Muscle of leg (tissue), 16 donors: ENCODE measurements at places on chromosomes 5 and 9.

DNA sequence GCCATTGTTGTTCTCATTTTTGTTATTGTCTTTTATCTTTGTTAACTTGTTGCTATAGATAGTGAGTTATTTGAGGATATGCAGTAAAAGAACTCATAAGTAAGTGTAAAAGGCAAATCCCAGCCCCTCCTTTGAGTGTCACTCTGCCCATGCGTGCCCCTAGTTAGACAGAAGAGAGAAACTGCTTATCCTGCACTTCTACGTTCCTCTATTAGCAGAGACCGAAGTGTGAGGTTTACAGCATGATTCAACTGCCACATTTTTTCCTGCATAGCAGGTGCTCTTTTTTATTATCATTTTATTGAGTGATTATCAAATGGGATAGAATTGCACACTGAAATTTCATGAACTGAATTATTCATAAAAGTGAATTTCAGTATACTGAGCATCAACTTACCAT is 12.0 kb upstream of the DNAH5 start:
- DNase-seq, result no peak

DNA sequence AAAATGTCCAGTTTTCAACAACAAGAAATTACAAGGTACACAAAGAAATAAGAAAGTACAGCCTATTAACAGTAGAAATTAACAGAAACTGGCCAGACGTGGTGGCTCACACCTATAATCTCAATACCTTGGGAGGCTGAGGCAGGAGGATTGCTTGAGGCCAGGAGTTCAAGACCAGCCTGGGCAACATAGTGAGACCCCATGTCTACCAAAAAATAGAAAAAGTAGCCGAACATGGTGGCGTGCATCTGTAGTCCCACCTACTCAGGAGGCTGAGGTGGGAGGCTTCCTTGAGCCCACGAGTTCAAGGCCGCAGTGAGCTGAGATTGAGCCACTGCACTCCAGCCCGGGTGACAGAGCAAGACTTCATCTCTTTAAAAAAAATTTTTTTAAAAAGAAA is 41.5 kb upstream of the FSD1L start:
- DNase-seq, result no peak

DNA sequence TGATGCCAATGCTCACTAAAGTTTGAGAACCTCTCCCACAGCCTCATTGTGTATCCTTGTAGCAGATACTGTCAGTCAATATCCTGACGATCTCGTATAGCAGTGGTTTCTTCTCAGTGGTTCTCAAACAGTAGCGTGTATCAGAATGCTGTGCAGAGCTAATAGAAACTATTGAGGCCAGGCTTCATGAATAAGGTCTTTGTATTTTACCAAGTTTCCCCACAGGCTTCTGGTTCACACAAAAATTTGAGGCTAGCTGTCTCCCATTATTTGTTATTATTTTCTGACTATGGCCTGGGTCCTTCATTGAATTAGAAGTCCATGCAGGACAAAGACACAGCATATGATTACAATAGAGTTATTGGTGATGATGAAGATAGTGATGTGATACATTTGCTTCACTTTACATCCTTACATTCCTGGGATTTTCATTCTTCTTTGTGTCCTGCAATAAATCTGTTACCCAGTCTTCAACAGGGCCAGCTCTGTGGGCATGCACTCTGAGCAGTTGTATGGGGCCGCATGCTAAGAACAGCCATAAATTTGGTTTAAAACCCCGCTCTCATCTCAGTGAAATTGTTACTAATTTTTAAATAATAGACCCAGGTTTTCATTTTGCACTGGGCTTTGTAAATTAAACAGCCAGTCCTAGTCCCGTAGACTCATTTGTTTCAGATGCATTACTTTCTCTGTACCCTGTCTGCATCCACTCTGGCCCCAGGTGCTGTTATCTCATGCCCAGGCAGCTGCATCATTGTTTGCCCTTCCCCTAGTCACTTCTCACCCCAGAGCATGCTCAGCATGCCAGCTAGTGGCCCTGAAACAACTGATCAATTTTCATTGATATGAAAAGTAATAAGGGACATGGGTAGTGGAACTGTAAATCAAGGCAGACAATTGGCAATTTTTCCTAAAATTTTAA is 199.9 kb upstream of the PIK3R1 start:
- no peak for DNase-seq

DNA sequence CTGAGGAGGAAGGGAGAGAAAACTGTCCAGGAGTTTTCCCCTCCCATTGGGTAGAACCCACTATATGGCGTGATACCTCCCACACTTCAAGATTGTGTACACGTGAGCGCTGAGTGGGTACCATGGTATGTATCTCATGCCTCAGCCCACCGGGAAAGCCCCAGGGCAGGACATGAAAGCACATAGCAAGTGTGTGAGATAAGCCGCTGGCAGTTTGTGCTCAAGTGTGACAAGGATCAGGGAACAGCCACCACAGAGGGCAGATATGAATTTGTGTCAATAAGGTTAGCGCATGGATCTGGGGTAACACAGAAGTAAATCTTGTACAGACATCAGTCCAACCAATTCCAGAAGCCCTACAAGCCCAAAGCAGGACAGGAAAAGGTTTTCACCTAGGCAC is 42.6 kb upstream of the NAA35 start:
- DNase-seq, result no peak

DNA sequence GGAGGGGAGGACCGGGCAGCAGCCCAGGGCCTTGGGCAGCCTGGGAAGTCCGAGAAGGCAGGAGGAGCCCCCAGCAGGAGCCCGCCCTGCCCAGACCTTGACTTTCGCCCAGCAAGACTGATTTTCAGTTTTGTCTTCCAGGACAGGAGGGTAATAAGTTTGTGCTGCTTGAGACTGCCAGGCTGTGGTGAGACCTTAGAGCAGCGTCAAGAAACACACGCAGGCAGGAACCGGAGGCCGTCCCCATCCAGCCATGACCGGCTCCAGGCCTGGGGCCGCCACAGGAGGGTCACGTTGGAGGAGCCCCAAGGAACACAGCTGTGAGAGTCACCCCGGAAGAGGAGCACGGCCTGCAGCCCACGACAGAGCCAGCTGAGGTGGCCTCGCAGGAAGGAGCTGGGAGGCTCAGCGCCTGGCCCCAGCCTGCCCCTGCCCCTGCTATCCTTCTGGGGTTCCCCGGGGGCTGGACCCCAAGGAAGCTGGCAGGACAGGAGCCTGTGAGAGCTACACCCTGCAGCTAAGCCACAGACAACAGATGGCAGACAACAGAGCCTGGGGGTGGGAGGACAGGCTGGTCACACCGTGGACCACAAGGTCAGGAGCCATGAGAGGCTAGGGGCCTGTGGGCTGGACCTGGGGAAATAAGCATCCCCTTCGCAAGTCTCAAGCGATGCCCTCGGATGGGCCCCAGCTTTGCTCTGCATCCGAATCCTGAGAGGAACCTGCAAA is 126.0 kb upstream of the FAM120A start:
- DNase-seq, result no peak
